KG1 (cell line): ENCODE measurements at places on chromosomes 5 and 9.

- DNase-seq = no peak
Measured at GRCh38 chr9:76624391-76625048, 139.7 kb upstream of the PCA3 start.

DNA sequence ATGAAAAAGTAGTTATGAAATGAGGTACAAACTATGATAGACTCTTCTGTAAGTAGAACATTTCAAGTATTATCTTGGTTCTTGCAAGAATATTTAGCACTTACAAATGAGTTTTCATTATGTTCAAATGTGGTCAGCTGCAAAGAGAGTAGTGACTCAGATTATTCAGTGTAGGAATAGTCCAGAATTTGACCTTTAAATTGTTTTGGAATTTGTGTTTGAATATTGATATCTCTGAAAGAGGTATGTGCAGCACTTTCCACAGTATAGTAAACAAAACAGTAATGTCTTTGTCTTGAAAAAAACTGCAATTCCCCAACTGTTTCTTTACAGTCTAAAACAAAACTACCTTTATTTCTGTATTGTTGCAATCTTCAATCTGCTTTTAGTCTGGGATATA is 56.1 kb downstream of the WDR70 start:
- DNase-seq = no peak

DNA sequence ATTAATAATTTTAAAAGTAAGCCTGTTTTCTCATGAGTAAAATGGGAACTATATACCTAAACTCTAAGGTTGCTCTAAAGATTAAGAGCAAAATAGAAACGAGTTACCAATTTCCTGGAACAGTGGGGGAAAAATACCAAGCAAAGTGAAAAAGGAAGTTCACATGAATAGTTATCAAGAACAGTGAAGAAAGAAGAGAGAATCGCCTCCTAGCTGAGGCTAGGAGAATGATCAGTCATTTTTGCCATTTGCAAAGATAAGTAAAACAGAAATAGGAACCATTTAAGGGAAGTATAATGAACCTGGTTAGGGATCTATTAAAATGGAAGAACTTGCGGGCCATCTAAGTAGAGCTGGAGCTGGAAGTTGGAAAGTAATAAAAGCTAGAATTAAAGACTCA is 50.7 kb downstream of the P4HA2 start:
- DNase-seq = peak; percentile 35

- DNase-seq = no peak
Measured at GRCh38 chr5:103211576-103212561, 46.7 kb upstream of the MACIR start.

- no peak for DNase-seq
Measured at GRCh38 chr9:20511686-20512085, 110.6 kb downstream of the MLLT3 start.

- no peak for DNase-seq
Measured at GRCh38 chr5:151051931-151052608, 28.8 kb downstream of the TNIP1 start.

- DNase-seq = no peak
Measured at GRCh38 chr9:76900884-76901440, 5.0 kb downstream of the PRUNE2 start.

DNA sequence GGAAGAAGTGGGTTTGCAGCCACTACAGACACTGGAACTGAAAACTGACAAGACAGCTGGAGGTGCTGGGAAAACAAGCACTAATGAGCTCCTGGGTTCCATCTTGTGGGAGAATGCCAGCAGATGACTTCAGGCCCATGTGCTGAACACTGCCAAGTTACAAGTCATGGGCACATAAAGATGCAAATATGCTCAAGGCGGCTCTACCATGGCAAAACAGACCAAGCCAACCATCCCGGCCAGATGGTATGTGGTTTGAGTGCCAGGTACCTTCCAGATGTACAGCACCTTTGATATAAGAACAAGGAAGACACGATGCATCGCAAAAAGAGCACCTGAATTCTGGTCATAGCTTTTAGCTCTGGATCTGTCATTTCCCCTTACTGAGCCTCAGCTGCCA is 19.9 kb downstream of the TNFSF8 start:
- no peak for DNase-seq

DNA sequence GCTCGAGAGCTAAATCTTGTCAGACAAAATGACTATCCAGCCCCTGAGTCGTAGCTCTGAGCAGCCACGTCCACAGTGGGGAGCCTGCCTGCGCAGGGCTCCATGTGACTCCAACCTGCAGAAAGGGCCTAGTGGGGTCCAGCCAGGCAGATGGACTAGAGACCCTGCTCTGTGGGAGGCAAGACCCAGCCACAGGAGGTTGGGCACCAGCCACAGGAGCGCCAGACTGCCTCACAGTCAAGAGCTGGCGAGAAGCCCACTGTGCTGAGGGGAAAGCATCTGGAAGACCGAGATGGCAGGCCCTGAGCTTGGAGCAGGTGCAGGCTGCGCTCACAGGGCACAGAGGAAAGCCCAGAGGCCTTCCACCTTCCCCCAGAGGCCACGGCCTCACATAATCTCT is 61.4 kb downstream of the C5orf15 start:
- DNase-seq = no peak

GRCh38 chr9:127548352-127548881 is 63.7 kb upstream of the STXBP1 start:
- DNase-seq = no peak

DNA sequence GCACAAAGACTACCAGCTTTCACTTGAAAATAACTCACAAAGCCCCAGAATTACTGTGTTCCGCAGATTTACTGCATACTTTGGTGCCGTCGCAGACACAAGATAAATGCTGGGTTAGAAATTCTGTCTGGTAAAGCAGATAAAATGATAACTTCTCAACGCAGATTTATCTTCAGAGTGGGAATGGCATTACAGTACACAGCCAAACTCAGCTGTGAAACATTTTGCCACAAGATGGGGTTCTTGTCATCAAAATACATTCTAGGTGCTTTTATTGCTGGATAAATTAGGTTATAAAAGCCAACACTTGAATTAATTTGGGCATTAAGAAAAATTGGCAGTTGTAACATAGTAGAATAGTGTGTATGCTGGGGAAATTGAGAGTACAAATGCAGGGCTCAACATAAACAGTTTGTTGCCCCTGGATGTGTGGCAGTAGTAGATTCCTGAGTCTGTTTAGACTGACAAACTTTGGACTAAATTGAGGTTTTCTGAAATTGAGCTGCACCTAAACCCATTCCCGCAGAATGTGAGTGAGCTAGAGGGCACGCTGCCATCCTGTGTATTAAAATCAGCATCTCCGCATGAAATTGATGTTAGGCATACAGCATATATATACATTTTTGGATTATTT is 61.1 kb downstream of the LMNB1 start:
- DNase-seq = no peak

DNA sequence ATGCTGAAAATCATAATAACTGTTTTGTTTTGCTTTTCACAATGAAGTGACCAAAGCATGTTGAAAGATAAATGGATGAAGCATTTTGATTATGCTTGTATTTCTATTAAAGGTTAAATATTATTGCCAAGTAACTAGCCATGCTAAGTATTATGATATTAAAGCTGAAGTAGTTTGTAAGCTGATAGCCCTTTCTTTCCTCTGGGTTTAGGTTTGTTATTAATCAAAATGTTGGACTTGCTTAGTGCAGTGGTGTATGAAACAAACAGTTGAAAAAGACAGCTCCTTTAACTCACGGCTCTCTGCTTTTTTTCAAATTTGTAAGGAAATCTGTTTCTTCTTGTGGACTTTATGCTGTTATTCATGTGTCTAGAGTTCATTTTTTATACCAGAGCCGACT is 246.0 kb downstream of the CWC27 start:
- no peak for DNase-seq

DNA sequence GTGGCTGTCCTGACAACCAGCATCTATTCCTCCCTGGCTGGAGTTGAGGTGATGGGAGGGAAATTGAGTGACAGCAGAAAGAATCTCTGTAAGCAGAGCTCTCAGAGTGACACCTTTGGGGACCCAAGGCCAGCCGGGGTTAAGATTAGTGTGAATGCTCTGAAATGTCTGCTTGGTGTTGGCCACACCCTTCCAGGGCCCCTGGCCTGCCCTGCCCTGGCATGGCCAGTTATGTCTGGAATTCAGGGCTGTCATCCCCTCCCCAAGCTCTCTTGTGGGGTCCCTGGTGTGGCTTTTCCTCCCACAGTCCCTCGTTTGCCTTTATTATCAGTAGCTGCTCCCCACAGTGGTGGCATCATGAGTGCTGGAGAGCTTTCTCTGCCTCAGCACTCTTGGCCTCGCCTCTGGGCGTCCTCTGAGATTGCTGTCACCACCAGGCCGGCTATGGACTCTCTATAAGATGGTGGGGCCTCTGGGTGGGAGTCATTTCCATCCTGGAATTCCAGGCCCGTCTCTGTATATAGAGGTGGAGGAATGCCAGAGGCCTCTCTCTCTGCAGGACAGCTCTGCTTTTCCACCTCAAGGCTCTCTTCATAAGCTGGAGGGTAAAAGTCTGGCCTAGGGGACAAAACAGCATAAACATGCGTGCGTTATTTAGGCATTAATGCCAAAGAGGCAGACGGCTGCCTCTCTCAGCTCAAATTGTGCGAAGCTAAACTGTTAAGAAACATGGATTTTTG is 3.6 kb downstream of the TMEM252 start:
- DNase-seq = no peak

- DNase-seq = no peak
Measured at GRCh38 chr9:106717686-106718085, 145.3 kb upstream of the ZNF462 start.

GRCh38 chr9:102047549-102047948 is 309.1 kb upstream of the GRIN3A start:
- DNase-seq = no peak

DNA sequence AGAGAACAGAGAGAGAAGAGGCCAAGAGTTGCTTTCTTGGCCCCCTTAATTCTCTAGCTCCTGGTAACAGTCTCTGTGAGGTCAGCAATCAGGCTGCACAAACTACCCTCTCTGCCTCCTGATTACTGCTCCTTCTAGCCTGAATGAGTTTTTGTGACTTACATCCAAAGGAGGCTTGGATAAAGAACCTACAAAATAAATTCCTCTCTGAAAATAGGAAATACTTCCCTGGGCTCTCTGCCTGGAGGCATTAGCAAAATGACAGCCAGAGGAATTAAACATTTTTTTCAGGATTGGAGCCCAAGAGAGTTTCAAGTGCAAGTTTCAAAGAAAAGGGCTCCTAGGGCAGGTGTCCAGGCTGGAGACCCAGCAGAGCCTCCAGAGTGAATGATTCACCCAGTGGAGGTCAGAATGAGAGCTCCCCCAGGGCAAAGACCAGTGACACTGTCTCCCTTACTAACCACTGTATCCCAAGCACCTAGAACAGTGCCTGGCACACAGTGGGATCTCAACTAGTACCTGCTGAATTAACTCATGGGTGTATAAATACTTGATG is 162.5 kb downstream of the SPOCK1 start:
- DNase-seq = no peak

DNA sequence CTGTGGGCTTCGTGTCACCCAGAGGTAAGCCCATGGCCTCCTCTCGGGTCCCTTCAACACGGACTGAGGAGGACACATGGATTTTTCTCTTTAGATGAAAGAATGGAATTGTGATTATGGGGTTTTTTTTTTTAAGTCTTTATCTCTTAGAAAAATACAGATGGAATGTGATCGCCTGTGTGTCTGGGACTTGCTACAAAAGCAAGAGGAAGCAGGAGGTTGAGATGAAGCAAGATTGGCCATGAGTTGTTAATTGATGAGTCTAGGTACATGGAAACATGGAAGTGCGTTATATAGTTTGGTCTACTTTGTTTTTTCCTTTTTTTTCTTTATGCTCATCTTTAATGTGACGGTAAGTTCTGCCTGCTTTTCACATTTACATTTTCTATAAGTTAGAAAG is 14.6 kb downstream of the USP20 start:
- no peak for DNase-seq

DNA sequence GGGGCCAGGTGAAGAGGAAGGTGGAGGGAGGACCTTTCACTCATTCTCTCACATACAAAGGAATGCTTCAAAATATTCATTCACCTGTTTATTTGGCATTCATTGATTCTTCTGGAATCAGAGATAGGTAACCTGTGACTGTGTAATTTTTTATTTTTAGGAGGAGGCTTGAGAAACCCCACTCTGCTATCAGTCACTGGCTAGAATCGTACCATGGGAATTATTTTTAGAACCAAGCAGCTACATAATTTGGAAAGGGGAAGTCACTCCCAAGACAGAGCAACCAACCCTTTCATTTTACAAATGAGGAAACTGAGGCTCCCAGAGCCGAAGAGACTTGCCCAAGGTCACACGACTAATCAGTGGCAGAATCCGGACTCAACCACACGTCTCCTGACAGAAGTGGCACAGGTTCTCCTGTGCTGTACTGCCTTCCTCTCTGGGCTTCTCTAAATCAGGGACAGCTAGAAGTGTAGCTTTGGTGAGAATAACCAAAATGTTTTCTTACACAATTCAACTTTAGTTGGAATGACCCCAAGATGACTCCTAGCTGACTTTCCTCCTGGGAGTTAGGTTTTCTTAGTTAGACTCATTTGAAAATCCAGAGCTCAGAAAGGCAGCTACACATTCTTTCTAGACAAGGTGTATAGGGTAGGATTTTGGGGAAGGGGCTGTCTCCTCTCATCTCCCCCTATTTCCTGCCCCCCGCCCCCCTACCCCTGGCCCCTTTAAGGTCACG is 264.3 kb upstream of the PANK3 start:
- DNase-seq = no peak

DNA sequence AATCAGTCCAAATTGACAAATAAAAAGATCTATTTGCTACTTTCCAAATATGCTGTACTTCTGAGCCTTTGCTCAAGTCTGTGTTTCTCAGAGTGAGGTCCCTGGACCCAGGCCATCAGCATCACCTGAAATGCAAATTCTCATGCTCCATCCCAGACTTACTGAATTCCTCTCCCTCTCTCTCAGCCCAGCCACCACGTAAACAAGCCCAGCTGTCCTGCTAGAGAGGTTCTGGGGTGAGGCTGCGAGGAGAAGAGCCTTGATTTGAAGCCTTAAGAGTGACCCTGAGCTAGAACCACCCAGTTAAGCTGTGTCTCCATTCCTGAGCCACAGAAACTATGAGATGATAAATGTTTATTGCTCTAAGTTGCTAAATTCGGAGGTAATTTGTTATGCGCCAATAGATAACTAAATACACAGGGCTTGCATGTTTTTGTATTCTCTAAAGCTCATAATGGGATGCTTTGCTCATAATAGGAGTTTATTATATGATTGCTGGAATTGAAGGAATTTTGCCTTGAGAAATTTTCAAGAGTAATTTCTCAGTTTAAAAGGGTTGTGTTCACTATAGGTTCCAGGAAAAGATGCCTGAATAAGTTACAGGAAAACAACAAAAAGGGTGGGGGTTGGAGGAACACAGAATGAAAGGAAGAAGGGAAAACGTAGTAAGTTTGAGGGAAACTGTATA is 98.9 kb upstream of the SPATA31D4 start:
- no peak for DNase-seq

GRCh38 chr9:97853844-97854695 is 1.0 kb downstream of the FOXE1 start:
- peak; percentile 63 for DNase-seq

- DNase-seq = no peak
Measured at GRCh38 chr5:172417983-172418630, 36.2 kb downstream of the SH3PXD2B start.
